Stimulated activated CD8-positive, alpha-beta memory T cell treated with anti-CD3 and anti-CD28 coated beads, Interleukin-7, amount 100 ng/mL, for 24 hours (primary cell): ENCODE measurements at places on chromosomes 11 and 22.
A peak's percentile ranks its signal among the peaks of the same experiment; 100 is the strongest.

DNA sequence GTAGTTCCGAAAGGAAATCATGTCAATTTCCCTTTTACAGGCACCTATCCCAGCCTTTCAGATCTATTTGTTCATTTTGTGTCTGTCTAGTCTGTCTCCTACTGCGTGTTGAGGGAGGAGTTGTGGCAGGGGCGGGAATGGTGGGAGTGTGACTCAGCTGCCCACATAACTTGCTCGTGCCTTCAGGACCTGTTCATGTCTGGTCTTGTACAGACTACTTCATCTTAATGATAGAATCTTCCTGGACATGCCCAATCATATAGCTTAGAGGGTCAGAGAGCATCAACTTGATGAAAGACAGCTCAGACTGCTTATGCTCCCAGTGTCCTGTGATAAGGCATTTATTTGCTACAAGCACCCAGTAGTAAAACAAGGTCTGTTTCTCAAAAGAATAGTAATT, 61.0 kb upstream of the BIRC3 start:
- no peak for DNase-seq

- DNase-seq: no peak
Observed at GRCh38 chr22:37887584-37888378, 18.3 kb upstream of the MICALL1 start.

- DNase-seq: no peak
Observed at GRCh38 chr11:126403658-126404057, 48.2 kb downstream of the ST3GAL4 start.

GRCh38 chr11:4607781-4608666, at the start of gene TRIM68:
TRIM68 (minus strand) TSS chr11:4608231; CDS start chr11:4605504, 2,727 bp downstream.
- peak; percentile 89 for DNase-seq

DNA sequence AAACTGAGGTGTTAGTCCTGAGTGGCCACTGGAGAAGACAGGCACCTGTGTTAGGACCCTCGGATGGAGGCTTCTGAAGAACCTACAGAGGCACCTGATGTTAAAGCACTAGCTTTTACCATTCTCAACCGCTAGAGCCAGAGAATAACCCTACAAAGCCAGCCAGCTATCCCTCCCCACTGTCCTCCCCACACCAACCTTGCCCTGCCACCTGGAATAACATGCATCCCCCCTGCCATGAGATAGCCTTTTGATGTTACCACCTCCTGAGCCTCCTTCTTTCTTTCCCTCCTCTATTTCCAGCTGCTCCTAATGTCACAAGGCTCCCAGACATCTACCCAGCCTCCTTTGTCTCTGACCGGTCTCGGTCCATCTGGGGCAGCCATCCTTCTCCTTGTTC, 28.1 kb downstream of the COMMD9 start:
- DNase-seq: no peak

DNA sequence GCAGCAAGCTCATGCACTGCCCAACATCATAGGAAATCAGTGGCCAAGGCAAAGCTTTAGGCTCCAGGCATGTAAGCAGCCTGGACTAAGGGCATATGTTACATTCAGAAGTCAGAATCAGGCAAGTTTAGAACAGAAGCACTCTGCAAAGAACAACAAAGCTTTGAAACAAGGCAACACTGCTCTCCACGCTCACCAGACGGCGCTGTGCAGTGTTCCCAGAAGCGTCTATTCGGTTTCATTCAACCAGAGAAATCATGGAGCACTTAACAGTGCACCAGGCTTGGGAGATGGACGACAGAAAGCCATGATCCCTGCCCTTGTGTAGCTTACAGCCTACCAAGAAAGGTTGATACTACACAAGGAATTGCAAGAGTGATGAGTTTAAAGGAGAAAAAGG, 555.8 kb downstream of the BUD13 start:
- no peak for DNase-seq

GRCh38 chr11:115126092-115126491, 378.1 kb downstream of the CADM1 start:
- DNase-seq: no peak

GRCh38 chr22:21714059-21714770, 21.4 kb downstream of the YPEL1 start:
- no peak for DNase-seq

- DNase-seq: peak; percentile 70
Observed at GRCh38 chr22:30265823-30266444, 717 bp downstream of the OSM start.

- DNase-seq: no peak
Observed at GRCh38 chr22:40718250-40719204, 39.2 kb downstream of the MCHR1 start.

- no peak for DNase-seq
Observed at GRCh38 chr11:75826461-75827230, 11.6 kb downstream of the UVRAG start.

- no peak for DNase-seq
Observed at GRCh38 chr11:61911701-61912529, 5.5 kb downstream of the RAB3IL1 start.

GRCh38 chr22:46010207-46010867, 33.4 kb upstream of the WNT7B start:
- no peak for DNase-seq

DNA sequence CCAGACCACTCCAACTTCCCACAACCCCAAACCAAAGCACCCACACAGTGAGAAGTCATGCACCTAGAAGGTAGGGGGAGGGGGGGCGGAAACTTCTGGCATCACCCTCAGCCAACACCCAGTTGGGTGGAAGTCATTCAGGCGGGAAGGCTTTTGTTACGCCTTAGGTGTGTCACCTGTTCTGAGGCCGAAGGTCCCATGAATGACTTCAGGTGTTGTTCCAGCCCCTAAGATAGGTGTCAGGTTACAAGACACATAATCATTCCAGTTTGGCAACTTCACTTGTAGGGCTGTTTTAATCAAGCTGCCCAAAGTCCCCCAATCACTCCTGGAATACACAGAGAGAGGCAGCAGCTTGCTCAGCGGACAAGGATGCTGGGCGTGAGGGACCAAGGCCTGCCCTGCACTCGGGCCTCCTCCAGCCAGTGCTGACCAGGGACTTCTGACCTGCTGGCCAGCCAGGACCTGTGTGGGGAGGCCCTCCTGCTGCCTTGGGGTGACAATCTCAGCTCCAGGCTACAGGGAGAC, at the start of gene TMPRSS4:
TMPRSS4 (plus strand) TSS at position 325 of the 528 bp plus-strand sequence. CDS start 225 bp downstream, outside the sequence.
- DNase-seq: no peak

- no peak for DNase-seq
Observed at GRCh38 chr22:25643232-25644000, 78.9 kb downstream of the GRK3 start.
